ENCODE measurements at places on chromosomes 2 and 18. TPM values are rescaled to one million over a fixed set of nuclear protein-coding genes. Genes with fewer than 3 reads are reported as not detected.

The ZBTB14 gene
- 9.9 TPM for total RNA-seq

The SERPINB3 gene
- not detected for total RNA-seq

The GKN1 gene
- not detected for total RNA-seq

The TRMT61B gene
- 12.1 TPM for total RNA-seq

The ASB18 gene
- not detected for total RNA-seq

The AMER3 gene
- 0.40 TPM for total RNA-seq

The GYPC gene
- total RNA-seq: 7.2 TPM

The KLHL29 gene
- 2.9 TPM for total RNA-seq

The MEIS1 gene
- 38.9 TPM for total RNA-seq

The IL18R1 gene
- 3.2 TPM for total RNA-seq

The LHCGR gene
- total RNA-seq: not detected

The EMX1 gene
- total RNA-seq: 1.5 TPM

The REG3G gene
- not detected for total RNA-seq

The SLC19A3 gene
- total RNA-seq: 8.5 TPM

The HIBCH gene
- 66.1 TPM for total RNA-seq

The MTA3 gene
- 47.4 TPM for total RNA-seq

The MAP4K4 gene
- total RNA-seq: 24.9 TPM

The KCNS3 gene
- 19.0 TPM for total RNA-seq

The CDKL4 gene
- not detected for total RNA-seq

The SERPINB13 gene
- total RNA-seq: not detected

The LOXHD1 gene
- not detected for total RNA-seq

The NRP2 gene
- total RNA-seq: 3.8 TPM

The CCDC85A gene
- 0.81 TPM for total RNA-seq

The IL36B gene
- total RNA-seq: not detected

The NFU1 gene
- 44.6 TPM for total RNA-seq
